NCI-H2029 (cell line): ENCODE measurements at places on chromosomes 2 and 18.

- no peak for DNase-seq
These were observed 107.9 kb upstream of the NDUFV2 start for GRCh38 chr18:8994603-8995002.

- DNase-seq, result no peak
These were observed 1696.3 kb upstream of the TMEFF2 start for GRCh38 chr2:193891023-193891422.

DNA sequence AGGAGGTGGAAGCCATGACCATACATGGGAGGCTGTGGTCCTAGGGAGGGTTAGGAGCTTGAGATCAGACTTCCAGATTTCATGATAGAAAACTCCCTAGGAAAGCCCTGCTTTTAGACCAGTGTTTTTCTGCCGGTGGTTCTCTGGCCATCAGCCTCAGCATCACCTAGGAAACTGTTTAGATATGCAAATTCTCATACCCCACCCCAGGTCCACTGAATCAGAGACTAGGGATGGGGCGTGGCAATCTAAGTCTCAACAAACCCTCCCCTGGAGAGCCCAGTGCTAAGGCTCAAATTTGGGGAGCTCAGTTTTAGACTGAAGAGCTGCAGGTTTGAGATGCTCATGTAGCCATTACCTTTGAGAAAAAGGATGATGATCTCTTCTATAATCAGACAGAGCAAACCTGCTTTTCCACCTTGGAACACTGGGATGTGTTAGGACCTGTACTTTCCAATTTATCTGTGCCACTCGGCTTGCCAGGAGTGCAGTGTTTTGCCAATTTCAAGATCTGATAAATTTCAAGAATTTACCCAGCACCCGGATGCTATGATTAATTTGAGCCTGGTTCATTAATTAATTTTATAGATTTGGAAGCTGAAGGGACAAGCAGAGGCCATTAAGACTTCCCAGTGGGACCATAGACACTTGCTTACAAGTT is 31.5 kb upstream of the LYPD6B start:
- DNase-seq, result no peak

DNA sequence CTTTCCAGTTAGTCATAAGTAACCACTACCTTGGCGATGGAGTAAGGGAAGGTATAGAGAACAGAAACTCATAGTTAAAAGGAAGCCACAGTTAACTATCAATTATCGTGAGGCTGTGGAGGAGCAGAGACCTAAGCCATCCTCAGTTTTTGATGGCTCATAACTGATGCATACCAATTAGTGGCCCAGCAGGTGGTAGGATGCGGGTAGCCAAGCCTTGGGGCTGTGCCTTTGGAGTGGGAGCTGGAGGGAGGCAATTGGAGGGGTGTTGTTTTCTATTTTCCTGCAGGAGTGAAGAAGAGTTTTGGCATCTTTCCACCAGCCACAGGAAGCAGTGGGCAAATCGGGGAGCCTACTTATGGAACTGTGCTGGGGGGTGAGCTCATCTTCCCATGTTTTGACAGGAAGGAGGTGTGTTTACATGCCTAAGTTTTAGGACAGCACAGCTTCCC is 194.8 kb downstream of the TPGS2 start:
- no peak for DNase-seq

GRCh38 chr2:133235968-133236367 is 332.3 kb downstream of the NCKAP5 start:
- DNase-seq, result no peak

DNA sequence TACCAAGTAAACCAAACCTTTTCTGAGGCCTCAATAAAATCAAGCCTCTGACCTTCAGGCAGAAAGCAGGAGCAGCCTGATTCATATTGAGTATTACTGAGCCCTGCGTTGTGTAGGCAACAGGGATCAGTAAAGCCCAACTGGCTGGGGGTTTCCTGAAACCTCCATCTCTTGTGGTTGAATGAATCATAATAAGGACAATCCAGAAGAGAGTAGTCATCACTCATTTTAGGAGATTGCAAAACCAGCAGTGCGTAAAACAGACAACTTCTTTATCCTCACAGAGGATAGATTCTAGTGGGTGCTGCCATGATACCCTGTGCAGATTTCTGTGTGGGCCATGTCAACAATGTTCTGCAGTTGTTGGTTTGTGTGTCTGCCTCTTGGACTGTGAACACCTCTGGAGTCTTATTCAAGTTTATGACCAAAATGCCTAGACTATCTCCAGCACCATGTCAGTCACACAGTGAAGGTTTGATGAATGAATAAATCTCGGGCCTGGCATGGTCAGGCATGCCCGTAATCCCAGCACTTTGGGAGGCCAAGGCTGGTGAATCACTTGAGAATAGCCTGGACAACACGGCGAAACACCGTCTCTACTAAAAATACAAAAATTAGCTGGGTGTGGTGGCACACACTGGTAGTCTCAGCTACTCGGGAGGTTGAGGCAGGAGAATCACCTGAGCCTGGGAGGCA is 51.8 kb upstream of the RAB27B start:
- DNase-seq, result no peak

DNA sequence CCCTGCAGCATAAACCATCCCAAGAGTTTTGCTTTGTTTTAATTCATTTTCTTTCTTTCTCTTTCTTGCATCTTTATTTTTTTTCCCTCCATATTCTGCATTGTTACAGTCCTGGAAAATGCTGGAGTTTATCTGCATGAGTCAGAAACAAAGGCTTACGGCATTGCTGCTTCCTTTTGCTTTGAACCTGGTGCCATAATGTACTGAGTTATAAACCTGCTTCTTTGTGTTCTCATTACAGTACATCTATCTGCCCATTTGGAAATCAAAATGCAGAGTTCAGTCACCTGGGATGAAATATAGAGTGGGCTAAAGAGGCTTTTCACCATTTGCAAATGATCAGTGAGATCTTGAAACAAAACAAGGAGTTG is 1009.2 kb upstream of the FANCL start:
- DNase-seq, result no peak

GRCh38 chr2:110153416-110153815 is 37.8 kb upstream of the MALL start:
- DNase-seq, result no peak

DNA sequence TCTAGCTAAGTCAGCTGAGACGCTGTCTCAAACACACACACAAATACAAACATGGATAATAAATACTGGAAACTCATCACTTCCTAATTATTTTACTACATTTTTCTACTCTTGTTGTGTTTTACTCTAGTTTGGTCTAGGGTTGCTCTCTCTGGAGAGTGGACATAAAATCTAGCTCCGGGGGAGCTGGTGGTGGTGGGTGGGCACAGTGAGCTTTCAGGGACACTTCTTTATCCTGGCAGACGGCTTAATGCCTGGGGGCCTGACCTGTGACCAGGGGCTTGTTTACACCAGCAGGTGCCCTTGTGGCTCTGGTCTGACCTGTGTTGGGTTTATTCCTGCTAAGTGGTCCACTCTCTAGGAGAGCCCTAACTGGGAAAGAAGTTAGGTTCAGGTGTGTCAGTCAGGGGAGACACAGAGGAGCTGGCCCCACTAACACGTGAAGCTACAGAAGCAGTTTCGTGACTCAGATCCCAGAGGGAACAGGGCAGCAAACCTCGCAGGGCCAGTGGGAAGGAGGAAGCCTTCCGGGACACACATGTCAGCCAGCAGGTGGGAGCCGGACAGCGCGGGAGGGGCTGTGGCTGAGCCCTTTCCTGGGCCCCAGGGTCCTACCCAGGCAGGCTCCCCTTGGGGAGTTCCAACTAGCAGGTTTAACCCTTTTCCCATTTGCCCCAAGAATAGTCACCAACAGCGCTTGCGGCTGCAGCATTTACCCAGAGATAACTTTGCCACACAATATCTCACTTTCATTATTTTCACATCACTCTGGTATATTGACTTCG is 22.5 kb upstream of the BOK start:
- no peak for DNase-seq

DNA sequence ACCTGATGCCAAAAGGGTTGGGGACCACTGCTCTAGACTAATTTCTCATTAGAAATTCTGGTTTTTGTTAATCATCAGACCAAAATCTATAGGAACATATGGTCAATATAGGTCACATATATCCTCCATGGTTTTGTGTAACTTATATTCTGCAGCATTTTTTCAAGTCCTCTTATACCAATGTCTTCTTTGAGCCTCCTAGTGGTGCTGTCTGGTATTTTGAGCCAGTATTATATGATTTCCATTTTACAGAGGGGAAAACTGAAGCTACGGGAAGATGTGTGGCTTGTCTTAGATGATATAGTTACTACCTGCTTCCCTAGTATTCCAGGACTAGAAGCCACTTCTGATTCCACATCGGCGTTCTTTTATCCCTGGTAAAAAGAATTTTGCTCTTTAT is 13.8 kb downstream of the MAPK4 start:
- DNase-seq, result no peak

DNA sequence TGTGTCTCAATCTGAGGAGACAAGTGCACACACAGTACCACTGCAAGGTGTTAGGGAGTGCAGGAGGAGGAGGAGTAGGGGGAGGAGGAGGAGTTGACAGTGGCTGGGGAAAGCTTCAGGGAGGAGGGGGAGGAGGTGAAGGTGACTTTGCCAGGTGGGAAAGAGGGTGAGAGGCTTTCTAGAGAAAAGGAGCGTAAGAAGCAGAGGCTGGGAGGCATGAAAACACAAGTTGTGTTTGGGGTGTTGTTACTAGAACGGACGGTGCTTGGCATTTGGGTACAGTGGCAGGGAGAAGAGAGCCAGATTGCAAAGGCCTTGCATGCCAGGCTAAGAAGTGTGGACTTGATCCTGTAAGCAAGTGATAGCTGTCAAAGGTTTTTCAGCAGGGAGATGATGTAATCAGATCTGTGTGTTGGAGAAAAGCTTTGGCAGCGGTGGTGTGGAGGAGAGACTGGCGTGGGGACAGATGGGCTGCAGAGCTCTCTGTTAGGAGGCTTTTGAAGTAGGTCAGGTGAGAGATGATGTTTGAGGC is 16.2 kb downstream of the TANC1 start:
- DNase-seq, result peak; percentile 45

DNA sequence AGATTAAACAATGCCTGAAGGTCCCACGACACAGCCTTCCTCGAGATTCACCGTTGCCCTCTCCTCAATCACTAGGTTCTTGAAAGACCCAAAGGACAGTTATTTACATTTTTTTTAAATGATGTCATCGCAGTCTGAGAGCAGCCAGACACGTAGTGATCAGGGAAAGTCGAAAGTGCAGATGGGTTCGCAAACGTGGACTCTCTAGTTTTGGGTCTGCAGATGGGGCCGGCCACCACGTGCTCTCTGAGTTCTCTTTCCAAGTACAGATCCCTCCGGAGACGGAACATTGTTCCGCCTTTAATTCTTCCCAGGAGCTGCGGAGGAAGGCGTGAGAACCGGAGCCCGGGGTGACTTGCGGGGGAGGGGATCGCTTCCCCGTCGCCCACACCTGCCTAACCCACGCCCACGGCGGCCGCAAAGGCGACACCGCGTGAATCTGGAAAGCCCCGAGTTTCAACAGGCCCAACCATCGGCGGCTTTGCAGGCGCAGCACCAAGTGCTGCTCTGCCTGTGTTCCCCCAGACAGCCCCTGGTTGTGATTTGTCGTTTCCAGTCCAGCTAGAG is 54.3 kb downstream of the PKDCC start:
- peak; percentile 14 for DNase-seq

DNA sequence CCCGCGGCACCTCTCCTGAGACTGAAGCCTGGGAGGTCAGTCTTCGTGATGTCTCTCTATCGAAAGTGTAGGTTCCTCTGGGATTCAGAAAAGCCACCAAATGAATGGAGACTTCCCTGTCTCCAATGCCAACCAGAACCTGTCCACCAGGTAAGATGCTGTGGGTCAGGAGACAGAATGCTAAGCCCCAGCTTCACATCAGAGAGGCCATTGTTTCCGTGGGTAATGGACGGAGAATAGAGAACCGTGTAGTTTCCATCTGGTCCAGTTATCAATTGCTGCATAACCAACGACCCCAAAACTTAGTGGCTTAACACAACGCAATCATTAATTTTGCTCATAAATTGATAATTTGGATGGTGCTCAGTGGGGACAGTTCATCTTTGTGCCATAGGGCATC is 93.5 kb downstream of the DDX1 start:
- DNase-seq, result no peak

DNA sequence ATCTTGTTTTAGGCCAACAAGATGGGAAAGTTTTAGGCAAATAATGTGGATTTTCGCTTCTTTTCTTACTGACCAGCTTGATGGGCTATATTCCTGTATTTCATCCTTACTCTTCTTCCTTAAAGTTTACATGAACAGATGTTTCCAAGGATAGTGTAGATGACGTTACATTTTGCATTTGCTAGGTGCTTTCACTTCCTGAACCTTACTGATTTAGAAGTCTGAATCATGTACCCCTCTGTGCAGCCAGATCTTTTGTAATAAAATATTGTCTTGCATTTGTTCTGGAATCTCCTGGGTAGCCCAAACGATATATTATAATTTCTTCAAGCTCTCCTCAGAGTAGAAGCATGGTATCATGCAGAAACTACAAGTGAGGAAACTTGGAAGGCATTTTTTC is 93.4 kb downstream of the CALCRL start:
- DNase-seq, result no peak

DNA sequence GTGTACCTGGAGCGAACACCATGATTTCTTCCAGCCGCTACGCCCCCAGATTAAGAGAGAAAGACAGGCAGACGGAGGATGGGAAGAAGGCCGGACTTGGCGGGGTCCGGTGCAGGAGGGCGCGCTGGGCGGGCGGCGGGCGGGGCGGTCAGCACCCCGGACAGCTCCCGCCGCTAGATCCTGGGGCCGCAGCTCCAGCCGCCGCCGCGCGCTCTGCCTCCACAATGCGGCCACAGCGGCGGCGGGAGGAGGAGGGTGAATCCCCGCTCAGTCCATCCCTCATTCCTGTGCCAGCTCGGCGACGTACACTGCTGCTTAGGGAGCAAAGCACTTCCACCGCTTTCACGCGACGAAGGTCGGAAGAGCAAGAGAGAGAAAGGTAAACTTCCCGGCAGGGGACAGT is at the start of gene AKAIN1:
Gene AKAIN1 (minus strand): TSS at position 226 of the 403 bp plus-strand sequence. CDS start 204 bp downstream, at position 22.
- DNase-seq, result peak; percentile 11
